Activated CD4-positive, CD25-positive, alpha-beta regulatory T cell treated with anti-CD3 and anti-CD28 coated beads, Interleukin-2, amount 50 U/mL, for 16 hours (primary cell): ENCODE measurements at places on chromosomes 13 and 19.

DNA sequence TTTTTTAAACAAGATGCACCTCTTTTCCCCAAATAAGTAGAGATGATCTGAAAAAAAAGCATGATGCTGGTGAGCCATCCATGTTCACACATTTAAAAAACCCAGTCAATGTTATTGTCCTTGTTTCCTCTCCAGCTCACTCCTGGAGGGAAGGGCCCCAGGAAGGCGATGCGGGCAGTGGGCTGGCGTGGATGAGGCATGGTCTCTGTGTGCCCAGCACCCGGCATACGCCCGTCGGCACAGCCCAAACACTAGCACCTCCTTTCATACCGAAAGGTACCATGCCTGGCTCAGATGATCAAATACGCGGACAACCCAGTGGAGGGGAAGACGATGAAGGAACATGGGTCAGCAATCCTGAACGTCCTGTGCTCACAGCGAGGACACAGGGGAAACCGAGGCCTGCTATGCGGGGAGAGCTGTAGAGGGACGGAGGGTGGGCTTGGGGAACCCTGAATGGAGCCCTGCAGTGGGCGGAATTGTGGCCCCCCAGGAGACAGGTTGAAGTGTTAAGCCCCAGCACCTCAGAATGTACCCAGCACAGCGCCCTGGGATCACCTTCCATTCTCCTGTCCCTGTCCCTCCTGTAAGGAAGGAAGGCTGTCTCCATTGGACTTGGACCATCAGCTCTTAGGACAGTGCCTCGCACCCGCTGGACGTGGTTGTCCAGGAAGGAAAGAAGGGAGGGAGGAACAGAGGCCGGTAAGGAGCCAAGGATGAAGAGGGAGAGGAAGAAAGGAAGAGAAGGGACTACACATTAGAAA lies 49.4 kb downstream of the SOX1 start:
- no peak for DNase-seq

GRCh38 chr13:40390401-40390916 lies 276.0 kb downstream of the FOXO1 start:
- no peak for DNase-seq

- DNase-seq: no peak
Observed at GRCh38 chr13:53941588-53942190, 913.1 kb downstream of the OLFM4 start.

GRCh38 chr19:34201133-34201532 lies 28.8 kb downstream of the LSM14A start:
- no peak for DNase-seq

- DNase-seq: no peak
Observed at GRCh38 chr19:21321134-21321533, 8.1 kb downstream of the ZNF708 start.

- no peak for DNase-seq
Observed at GRCh38 chr19:29495901-29496441, 29.8 kb upstream of the VSTM2B start.

GRCh38 chr19:2983351-2984214 lies 6.2 kb downstream of the TLE6 start:
- DNase-seq: no peak

- no peak for DNase-seq
Observed at GRCh38 chr19:28948566-28948965, 264.4 kb downstream of the UQCRFS1 start.

DNA sequence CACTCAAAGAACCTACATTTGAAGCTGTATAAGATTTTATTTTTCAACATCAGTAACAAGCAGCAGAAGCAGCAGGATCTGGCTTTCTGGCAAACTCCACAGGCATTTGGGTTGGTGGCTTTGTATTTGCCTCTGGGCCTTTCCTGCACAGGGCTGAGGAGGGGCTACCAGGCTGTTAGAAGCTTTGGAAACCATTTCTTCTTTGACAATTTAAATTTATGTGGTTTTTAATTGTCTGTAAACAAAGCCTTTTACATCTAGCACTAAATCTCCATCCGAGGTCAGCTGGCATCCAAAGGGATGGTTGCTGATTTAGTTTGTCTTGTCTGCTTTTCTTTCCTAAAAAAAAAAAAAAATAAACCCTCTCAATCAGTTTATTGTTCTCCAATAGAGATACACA lies 127.5 kb upstream of the OBI1 start:
- no peak for DNase-seq

GRCh38 chr13:69947582-69947981 lies 160.0 kb upstream of the ATXN8OS start:
- DNase-seq: no peak
